ENCODE measurements at places on chromosomes 2 and 18. TPM values are rescaled to one million over a fixed set of nuclear protein-coding genes. Genes with fewer than 3 reads are reported as not detected.

RAX gene
- total RNA-seq, result 2.0 TPM

FZD7 gene
- 48.7 TPM for total RNA-seq

BOK gene
- total RNA-seq, result 19.1 TPM

EVA1A gene
- 0.36 TPM for total RNA-seq

RBKS gene
- total RNA-seq, result 2.1 TPM

C18orf54 gene
- total RNA-seq, result 12.1 TPM

CABYR gene
- total RNA-seq, result 21.6 TPM

IL36A gene
- not detected for total RNA-seq

CNDP1 gene
- 0.36 TPM for total RNA-seq

UGT1A6 gene
- not detected for total RNA-seq

AMMECR1L gene
- 12.9 TPM for total RNA-seq

VRK2 gene
- 6.3 TPM for total RNA-seq

MRO gene
- 1.00 TPM for total RNA-seq

UCN gene
- total RNA-seq, result 1.2 TPM

EGR4 gene
- total RNA-seq, result 0.09 TPM

OLA1 gene
- total RNA-seq, result 55.6 TPM

Measured in cerebellum (tissue), 4 donors.